ENCODE measurements at places on chromosomes 2 and 18.

DNA sequence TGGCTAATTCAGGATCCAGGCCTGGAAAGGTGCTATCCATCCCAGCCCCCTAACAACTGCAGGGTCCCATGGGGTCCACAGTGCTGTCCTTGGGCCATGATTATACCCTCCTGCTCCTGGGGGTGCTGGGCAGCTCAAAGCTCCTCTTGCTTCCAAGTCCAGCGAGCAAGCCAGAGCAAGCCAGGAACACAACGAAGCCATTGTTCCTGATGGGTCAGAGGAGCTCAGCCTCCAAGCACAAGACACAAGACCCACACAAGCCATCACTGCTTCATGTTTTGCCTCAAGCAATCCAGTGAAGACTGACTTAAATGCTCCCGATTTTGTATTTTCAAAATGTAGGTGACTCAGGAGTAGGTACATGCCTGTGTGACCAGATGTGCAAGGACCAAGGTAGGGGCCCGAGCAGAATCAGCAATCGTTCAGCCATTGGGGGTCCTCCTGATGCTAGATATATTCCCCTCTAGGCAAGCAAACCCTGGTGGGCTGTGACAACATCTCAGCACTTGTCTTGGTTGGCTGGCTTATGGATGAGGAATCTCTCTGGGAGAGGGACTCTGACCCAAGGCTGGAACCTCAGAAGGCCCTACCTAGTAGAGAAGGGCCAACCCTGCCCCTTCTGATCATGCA lies 90.8 kb downstream of the EPAS1 start:
- DNase-seq = peak; percentile 79

- DNase-seq = no peak
These were observed 52.9 kb upstream of the NCOA1 start for GRCh38 chr2:24438106-24438505.

DNA sequence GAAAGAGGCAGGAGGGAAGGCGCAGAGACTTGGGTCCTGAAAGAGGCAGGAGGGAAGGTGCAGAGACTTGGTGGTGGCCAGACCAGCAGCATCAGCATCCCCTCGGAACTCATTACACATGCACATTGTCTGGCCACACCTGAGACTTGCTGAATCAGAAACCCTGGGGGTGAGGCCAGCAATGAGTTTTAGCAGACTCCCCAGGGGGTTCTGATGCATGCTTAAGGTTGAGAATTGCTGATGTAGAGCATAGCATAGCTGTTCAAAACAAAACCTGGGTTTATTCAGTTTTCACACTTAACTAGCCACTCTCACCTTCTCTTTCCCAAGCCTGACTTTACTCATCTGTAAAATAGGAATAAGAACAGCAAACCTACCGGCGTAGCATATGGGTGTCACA lies 122.9 kb downstream of the MRO start:
- no peak for DNase-seq

DNA sequence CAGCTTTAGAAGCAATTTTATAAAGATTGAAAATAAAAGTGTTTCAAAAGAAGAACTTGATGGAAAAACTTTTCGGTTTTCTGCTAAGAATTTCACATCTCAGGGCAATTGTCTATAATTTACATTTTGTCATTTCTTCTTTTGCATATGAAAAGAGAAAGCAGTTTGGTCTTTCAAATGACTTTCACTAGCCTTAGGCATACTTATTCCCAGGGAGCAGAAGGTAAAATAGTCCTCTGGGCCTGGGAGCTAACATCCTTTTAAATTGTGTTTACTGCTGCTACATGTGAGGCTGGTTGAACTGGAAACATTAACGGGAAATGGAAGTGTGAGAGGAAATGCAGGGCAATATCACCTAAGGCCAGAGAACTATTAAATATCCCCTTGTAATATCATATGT lies 37.1 kb downstream of the MYO3B start:
- no peak for DNase-seq
